ENCODE measurements at places on chromosomes 6 and 20.
A peak's percentile ranks its signal among the peaks of the same experiment; 100 is the strongest.

- DNase-seq, result no peak
Measured at GRCh38 chr6:1747531-1747930, 137.8 kb downstream of the FOXC1 start.

GRCh38 chr6:52124126-52125121 lies 37.0 kb upstream of the PKHD1 start:
- DNase-seq, result no peak

- no peak for DNase-seq
Measured at GRCh38 chr6:166934174-166934573, 22.2 kb downstream of the RNASET2 start.

DNA sequence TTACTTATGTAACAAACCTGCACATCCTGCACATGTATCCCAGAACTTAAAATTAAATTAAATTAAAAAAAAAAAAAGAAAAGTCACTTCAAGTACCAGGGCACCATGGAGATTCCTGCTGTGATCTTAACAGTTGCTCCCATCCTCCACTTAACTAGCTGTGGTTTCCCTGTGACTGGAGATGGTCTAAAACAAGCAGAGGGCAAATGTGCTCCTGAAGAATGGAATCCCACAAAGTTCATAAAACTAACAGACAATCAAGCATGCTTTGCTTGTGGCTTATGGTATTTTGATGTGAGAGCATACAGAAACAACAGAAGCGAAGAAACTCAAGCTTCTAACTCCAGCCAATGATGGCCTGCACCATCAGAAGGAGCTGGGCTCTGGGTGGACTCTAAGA lies 153.6 kb upstream of the KCNK16 start:
- no peak for DNase-seq

DNA sequence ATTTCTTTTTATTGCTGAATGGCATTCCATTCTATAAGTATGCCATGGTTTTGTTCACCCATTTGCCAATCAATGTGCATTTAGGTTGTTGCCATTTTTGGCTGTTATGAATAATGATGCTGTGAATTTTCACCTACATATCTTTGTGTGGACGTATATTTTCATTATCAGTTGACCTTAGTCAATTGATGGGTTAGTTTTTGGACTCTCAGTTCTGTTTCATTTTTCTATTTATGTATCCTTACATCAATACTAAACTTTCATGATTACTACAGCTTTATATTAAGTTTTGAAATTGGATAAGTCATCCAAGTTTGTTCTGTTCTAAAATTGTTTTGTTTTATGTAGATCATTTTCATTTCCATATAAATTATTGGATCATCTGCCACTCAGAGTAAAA lies 261.9 kb upstream of the CNR1 start:
- no peak for DNase-seq

DNA sequence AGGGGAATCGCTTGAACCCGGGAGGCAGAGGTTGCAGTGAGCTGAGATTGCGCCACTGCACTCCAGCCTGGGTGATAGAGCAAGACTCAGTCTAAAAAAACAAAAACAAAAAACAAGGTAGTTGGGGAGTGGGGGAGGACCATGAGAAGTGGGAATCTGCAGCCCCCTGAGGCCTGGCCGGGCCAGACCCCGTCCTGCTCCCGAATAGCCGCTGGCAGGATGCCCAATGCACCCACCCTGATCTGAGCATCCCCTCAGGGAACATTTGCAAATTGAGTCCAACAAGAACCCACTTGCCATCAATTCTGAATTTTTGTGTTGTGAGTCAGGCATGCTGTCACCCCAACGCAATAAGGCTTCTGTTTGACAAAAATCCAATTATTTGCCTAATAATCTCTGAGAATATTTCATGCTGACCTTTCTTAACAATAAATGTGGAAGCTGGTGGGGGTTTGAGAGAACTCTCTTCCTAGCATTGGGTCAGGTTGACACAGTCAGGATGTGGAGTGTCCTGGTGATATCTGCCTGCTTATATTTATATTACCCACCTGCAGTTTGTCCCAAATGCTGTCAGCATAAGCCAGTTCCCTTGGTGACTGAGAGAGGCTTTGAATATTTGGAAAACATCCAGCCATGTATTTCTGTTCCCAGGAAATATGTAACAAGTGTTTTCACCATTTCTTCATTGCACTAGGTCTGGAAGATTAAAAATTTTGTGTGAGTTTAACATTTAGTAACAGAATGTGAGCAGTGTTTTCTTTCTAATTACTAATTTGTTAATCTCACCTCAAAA lies 28.4 kb upstream of the FRMD1 start:
- no peak for DNase-seq

GRCh38 chr20:13852306-13852705 lies 67.5 kb downstream of the NDUFAF5 start:
- no peak for DNase-seq

DNA sequence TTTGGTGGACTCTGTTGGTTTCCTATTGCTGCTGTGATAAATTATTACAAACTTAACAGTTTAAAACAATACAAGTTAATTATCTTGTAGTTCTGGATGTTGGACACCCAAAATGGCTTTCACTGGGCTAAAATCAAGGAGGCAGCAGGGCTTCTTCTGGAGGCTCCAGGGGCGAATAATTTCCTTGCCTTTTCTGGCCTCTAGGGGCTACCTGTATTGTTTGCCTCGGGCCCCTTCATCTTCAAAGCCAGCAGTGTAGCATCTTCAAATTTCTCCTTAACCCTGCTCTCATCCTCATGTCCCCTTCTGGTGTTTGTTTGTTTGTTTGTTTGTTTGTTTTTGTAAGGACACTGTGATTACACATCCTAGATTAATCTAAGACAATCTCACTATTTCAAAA lies 60.5 kb upstream of the ANKEF1 start:
- no peak for DNase-seq

DNA sequence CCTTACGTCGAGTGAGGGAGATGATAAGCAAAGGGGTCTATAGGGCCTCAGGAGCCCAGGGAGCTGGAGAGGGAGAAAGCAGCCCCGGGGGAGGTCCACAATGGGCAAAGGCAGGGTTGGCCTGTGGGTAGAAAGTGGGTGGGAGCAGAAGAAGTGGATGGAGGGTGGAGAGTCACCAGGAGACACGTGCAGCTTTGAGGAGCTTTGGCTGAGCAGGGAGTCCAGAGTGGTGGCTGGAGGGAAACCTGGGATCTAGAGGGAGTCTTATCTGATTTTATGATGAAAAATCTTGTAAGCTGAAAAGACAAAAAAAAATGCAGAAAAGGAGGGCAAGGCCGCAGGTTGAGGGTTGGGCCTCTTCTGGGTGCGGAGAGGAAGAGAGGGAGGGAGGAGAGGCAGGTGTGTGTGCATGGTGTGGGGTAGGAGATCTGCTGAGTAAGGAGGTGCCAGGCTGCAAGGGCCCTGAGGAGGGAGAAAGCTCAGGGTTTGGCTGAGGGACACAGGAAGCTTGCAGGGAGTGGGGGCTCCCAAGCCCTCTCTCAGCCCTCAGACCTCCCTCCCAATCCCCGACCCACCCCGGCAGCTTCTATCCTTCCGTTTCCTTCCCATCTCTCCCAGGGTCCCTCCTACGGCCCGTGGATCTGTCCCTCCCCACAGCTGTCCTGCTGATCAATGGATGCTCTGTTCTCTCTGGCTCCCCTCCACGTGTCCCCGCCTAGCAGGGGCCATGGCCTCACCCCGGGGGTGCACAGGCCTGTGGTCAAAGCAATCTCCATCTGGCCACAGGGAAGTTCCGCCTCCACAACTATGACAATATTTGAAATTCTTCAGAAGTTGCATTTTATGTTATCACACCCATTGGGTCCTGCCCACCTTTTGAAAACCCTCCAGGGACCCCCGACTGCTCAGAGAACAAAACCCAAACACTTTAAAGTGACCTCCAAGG lies 17.1 kb upstream of the BPI start:
- peak; percentile 58 for DNase-seq

DNA sequence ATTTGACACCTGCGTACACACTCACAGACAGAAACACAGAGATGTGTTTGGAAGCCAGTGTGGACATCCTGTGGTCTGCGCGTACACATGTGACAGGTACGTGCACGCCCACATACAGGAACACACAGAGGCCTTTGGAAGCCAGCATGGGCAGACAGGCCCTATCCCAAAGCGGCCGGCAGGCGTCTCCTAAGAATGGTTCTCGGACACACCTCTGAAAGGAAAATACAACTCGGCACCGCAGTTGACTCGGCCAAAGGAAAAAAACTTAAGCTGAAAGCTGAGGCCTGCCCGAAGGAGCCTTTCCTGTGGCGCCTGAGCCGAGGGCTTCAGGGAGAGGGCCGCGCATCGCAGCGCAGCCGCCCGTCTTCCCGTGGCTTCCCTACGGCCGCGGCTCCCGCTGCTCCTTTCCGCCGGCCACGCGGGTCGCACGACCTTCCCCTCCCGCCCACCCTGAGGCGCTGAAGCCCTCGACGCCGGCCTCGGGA lies 1.4 kb upstream of the CEP43 start:
- DNase-seq, result peak; percentile 46

Data from anterior cingulate cortex (tissue), 58 donors.